ENCODE measurements at places on chromosomes 6 and 20.

DNA sequence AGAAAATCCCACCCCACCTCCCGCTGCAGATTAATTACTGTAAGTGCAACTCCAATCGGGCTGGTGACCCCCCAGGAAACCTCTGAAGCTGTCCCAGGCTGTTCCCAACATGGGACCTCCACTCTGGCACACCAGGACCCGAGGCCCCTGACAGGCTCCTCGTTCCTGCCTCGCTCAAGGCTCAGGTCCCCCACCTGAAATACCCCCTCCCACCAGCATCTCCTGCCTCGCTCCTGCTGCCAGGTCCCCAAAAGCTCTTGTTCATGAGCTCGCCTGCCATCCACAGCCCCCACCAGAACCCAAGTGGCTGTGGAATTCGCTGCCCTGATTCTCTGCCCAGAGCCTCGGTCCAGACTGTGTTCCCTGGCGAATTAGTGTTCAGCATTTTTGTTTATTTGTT is 26.1 kb downstream of the NPEPL1 start:
- DNase-seq = peak; percentile 5

DNA sequence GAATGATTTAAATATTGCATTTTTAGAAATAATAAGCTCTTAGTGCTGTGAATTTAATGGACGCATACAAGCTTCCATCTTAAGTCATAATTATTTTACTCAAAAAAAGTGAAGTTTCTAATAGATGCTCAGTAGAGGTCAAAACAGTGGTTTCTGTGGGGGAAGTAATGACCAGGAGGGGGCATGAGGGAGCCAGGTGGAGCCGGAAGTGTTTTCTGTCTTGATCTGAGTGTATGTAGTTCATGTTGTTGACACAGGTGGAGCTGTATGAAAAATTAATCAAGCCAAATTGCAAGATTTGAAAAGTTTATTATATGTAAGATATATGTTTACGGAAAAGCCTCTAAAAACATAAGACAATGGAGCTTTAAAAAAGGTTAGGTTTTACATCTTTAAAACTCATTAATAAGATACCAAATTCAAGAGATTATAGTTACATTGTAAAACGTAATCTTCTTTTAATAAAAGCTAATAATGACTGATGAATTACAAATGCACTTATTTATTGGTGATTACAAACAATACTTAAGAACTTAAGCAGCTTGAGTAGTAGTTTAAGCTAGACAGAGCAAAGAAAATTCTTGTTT is 68.0 kb downstream of the PLAGL1 start:
- DNase-seq = peak; percentile 61

DNA sequence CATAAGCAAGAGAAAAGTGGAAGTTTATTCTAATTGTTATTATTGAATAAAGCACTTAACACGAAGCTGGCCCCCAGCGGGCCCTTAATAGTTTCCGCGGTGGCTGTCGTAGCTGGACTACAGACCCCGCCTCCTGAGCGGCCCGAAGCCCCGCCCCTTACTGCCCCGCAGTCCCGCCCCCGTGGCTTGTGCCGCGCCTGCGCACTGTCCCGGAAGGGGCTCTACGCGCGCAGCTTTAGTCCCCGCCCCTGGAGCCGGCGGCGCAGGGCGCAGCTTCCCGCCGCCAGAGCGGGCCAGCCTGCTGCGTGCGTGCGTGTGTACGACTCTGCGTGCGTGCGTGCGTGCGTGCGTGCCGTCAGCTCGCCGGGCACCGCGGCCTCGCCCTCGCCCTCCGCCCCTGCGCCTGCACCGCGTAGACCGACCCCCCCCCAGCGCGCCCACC is at the start of gene VAPB:
TSS of gene VAPB (plus strand) at position 348 of the 442 bp plus-strand sequence. CDS start 231 bp downstream, outside the sequence.
- DNase-seq = peak; percentile 99

- peak; percentile 91 for DNase-seq
These were observed 31.1 kb upstream of the CST7 start for GRCh38 chr20:24917797-24918578.

- DNase-seq = peak; percentile 87
These were observed 34.5 kb downstream of the HLA-A start for GRCh38 chr6:29976588-29977424.

- DNase-seq = no peak
These were observed 42.4 kb downstream of the HFE start for GRCh38 chr6:26129656-26130055.

DNA sequence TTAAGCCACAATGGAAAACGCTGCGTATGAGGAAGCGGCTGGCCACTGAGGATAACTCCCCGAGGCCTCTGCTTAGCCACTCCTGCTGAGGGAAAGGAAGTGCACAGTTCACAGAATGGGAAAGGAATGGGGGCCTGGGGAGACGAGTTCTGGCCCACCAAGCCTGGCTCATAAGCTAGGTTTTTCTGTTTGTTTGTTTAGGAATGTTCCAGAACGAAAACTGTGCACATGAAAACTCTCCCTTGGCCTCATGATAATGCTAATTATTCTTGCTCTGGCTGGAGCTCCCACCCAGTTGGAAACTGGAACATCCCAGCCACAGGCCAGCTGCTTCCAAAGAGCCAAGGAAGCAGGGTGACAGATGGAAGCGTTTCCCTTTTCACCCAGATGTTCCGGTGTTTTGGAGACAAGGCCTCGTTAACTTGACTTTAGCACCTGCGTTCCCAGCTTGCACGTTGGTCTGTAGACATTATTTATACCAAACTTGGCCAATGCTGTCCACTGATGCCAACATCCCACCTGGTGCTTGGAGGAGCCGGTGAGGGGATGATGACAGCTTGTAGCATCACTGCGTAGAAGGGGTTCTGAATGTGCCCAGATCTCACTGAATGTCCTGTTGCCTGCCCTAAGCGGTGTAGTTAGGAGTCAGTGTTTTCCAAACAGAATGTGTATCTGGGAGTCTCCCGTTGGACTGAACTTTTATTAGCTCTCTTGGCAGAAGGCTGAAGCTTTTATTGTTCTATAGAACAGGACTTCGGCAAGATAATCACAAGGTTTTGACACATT is 34.5 kb downstream of the APCDD1L start:
- DNase-seq = no peak

DNA sequence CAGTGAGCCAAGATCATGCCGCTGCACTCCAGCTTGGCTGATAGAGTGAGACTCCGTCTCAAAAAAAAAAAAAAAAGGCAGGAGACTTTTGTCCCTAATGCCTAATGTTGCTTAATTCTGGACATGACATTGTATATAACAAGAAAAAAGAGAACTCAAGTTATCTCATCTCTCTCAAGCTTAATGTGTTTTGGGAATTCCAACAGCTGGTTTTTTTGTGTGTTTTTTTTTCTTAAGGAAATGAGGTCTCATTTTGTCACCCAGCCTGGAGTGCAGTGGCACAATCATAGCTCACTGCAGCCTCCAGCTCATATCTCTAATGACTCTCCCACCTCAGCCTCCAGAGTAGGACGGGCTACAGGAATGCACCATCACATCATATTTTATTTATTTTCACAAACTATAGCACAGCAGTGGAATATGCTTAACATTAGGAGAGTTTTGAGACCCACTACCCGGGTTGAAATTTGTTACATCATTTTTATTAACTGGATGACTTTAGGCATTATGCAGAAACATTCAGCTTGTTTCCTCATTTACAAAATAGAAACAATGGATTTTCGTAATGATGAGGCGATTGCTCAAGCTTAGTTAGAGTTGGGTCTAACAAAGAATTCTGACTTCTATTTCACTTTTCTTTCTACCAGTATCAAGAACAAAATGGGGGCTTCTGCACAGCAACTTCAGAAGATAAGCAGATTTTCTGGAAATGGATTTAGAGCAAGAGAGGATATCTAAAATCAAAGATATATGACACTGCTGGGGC is 104.1 kb upstream of the BTN3A2 start:
- no peak for DNase-seq

GRCh38 chr6:17967668-17968518 is 19.5 kb downstream of the KIF13A start:
- DNase-seq = no peak

- DNase-seq = no peak
These were observed 56.2 kb upstream of the UFL1 start for GRCh38 chr6:96465321-96465903.

- DNase-seq = no peak
These were observed 517.0 kb downstream of the LMBRD1 start for GRCh38 chr6:69279805-69280204.

DNA sequence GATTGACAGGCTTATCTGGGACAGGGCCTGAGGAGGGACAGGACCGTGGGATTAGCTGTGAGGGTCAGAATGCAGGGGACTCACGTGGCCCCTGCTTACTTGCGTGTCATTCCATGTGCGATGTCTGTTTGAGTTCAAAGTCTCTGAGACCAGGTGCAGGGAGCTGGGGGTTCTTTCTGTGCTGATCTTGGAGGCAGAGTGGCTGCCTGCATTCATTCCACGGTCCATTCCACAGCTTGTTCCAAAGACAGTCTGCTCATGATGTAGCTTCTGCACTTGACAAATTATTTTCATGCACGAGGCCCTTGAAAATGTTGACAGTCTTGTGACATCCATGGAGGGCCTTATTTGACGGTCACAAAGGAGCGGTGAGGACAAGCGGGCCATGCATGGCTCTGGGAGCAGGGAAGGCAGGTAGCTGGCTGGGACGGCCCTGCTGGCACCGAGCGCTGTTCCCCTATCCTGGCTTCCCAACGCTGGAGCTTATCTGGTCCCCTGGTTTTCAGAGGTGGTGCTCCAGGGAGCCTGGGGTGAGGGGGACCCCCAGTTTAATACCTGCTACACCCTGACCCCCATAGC is 156.3 kb upstream of the RNF24 start:
- no peak for DNase-seq

GRCh38 chr20:58146746-58147140 is 81.7 kb downstream of the ANKRD60 start:
- no peak for DNase-seq

GRCh38 chr6:56168596-56168995 is 78.8 kb downstream of the COL21A1 start:
- DNase-seq = no peak

DNA sequence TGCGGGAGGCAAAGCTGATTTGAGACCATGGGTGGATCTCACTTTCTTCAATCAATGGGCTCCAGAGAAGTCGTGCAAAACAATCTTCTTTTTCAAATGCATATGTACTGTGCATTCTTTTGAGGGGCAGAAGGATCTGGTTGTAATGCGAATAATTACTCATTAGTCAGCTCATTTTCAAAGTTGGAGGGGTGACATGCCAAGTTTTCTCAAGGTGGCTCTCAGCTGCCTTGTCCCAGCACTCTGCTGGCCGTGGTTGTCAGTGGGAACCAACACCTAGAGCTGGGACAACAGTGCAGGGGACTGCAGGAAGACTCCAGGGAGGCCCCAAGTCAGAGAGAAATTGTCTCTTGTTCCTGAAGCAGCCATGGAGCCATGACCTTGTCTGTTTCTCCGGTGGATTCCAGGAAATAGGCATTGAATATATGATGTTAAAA is 25.3 kb downstream of the MYT1 start:
- DNase-seq = no peak

DNA sequence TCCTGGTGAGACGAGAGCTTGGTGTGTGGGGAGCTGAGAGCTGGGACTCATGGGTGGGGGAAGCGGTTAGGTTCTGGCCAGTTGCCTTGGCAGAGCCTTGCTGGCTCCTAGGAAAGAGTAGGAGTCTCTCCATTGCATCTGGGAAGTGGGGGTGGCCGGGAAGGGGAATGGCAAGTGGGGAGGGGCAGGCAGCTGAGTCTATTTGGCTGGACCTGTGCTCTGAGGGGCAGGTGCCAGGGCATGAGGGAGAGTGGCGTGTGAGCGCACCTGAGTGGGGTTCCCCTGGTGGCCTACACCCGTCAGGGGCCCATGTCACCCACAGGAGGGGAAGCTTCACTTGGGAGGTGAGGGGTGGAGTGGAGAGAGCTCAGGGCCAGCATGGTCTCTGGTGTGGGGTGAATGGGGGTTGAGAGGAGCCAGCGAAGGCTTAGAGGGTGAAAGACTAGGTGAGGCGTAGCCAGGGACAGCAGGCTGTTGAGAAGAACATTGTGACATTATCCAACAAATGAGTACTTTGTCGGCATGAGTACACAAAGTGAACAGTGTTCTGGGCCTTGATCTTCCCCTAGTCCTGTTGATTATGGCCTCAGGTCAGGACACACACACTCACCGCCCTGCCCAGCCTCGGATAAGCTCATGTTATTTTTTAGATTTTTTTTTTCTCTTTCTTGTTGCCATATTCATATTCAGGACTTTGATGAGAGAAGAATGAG is 59.8 kb downstream of the FAM120B start:
- no peak for DNase-seq

DNA sequence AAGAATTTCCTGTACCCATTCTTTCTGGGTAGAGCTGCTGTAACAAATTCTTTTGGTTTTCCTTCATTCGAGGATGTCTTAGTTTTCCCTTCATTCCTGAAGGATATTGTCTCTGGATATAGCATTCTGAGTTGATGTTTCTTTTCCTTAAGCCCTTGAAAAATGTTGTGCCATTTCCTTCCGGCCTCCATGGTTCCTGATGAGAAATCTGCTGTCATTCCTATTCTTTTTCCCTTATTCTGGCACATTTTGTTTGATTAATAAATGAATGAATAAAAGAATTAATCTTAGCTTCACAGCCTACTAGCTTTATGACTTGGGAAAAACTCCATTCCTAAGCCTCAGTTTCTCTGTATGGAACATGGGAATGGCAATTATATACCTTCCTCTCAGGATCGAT is 173.1 kb downstream of the EYA2 start:
- no peak for DNase-seq

DNA sequence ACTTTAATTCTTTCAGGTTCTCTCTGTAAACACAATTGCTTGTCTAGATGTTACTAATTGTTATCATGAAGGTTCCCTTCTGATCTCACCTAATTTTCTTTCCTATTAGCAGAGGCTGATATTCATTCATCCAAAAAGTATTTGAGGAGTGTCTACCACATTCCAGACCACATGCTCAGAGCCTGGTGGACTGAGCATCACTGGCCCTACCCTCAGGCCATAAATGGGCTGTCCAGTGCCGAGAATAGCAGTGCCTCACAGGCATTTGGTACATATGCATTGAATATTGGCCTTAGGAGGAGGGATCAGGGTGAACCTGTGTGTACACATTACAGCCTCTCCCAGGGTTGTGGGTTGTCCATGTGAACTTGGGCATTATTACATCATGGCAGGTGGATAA is 40.4 kb upstream of the PRELID3B start:
- DNase-seq = peak; percentile 88
